NCI-H1436 (cell line): ENCODE measurements at places on chromosomes 5 and 9.

DNA sequence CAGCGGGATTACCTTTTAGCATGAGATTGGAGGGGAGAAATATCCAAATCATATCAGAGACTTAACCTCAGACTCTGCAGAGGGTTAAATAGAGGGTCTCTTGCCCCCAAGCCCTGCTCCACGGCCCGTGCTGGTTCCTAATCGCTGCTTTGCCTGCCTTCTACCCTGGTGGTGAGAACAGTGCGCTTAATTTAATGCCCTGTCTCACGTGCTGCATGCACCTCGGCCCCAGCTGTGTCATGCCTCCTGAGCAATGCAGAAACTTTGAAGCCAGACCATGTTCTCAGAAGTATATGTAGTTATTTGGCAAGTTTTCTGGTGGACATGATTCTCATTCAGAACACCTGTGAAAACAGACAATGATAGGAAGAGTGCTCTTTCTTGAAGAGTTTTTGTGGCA lies 1.4 kb downstream of the OTULIN start:
- no peak for DNase-seq

GRCh38 chr9:6194934-6195333 lies 20.7 kb upstream of the IL33 start:
- DNase-seq = no peak

- DNase-seq = no peak
Measured at GRCh38 chr5:119742311-119742710, 113.0 kb downstream of the FAM170A start.

GRCh38 chr5:76608833-76609232 lies 14.4 kb downstream of the F2RL2 start:
- DNase-seq = no peak

DNA sequence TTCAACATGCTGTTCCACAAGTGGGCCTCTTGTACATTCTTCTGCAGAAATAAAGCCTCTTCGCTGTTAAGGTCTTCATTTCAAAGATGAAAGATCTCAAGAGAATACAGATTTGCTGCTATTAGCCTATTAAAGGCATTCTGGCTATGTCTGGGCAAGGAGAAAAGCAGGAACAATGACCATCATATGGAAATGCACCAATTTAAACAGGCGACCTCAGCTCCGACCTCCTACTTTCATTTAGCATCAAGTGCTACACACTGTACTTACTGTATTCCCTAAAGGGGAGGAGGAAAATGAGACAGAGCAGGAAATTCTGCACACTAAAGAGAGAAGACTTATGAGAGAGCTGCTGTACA lies 64.8 kb downstream of the HABP4 start:
- no peak for DNase-seq

GRCh38 chr9:7216004-7216841 lies 458.4 kb downstream of the KDM4C start:
- no peak for DNase-seq

DNA sequence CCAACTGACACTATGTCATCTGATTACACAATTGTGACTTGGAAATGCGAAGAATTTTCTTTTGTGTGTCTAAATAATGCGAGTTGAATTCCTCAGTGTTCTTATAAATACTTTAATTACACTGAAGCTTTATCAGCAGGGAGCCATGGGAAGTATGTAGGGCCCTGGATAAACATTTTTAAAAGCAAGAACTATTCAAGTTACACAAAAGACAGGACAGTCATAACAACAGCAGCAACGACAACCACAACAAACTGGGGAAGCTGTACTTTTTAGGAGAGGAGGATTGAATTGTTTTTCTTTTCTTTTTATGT lies 250.3 kb upstream of the ZNF608 start:
- no peak for DNase-seq

DNA sequence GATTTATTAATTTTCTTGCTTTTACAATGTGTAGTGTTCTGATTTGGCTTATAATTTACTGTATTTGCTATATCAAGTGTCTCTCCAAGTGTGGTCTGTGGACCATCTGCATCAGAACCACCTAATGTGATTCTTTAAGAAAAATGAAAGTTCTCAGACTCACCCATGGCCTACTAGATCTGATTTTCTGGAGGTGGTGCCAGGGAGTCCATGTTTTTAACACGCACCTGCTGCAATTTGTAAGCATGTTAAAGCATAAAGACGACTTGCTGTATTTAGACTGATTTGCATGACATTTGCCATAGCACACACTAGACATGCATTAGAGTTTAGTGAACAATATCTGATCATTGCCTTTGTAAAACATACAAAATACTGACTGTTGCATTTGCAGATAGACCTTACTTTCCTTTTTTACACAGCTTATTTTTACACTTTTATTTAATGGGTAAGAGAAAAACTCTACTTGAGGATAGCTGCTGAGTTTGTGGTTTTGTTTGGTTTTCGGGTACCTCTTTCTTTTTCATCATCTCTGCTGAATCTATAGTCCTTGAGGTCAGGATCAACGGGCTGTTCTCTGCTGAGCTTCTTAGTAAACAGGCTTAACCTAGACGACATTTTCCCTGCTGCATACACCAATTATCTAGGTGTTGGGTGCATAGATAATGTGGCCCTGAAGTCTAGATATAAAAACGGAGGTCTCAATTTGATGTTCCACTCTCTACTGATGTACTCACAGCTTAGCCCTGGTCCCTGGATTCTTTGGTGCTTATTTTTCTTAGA lies 138.0 kb upstream of the ZNF366 start:
- DNase-seq = no peak

GRCh38 chr5:132773601-132774355 lies 3.3 kb downstream of the SEPTIN8 start:
- no peak for DNase-seq

DNA sequence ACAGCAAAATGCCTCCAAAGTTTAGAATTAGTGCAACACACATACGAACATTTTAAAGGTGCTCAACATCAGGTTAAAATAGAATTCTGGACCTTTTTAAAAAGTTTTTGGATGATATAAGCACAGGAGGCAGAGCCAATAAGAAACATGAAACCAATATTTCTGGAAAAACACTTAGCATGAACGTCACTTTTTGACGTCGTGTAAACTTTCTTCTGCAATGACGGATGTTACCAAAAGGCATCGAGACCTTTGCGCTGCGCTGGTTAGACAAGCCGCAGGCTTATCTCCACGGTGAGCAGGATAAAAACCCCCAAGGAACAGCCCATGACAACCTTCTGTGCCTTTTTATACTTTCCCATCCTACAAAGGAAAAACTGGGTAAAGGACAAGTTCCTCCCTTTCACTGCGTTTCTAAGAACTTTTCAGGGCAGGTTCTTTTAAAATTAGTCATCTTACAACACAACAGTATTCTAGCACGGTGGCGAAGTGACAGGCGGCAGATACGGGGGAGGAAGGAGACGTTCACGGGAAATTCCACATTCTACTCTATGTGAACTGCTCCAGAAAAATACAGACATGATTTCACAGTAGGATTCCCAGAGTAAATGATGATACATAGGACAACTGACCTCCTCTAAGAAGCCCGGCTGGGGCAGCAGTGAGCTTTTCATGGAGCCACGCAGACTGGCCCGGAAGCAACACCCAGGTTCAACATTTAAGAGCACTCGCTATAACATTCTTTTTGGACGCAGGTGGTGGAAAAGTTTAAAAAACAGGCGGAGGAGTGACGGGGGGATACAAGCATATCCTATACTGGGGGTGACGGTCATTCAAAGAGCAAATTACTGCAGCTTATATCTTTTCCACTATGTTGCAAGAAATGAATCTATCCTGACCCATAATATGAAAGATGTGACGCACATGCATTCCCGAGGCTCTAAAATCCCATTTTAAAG lies 52.4 kb downstream of the USP20 start:
- no peak for DNase-seq

- no peak for DNase-seq
Measured at GRCh38 chr9:36148311-36149051, 11.9 kb downstream of the GLIPR2 start.

DNA sequence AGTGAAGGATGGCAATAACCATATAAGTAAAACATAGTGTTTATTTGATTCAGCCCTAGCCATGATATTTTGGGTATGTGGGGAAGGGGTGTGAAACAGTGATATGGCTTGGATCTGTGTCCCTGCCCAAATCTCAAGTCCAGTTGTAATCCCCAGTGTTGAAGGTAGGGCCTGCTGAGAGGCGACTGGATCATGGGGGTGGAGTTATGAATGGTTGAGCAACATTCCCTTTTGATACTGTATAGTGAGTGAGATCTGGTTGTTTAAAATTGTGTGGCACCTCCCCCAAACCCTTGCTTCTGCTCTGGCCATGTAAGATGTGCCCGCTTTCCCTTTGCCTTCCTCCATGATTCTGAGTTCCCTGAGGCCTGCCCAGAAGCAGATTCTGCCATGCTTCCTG lies 1804.6 kb downstream of the MAT2B start:
- no peak for DNase-seq

- no peak for DNase-seq
Measured at GRCh38 chr5:167030500-167031120, 1260.8 kb upstream of the WWC1 start.

DNA sequence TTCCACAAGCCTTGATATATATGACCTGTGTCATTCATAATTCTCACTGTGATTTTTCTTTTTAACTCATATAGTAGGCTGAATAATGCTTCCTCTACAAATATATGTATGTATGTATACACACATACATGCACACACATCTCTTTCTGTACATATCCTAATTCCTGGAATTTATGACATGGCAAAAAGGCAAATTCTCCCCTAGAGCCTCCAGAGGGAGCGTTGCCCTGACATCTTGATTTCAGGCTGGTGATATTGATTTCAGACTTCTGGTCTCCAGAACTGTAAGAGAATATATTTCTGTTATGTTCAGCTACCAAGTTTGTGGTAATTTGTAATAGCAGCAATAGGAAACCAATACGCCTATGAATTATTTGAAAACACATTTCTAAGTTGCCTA lies 166.6 kb upstream of the GAS1 start:
- no peak for DNase-seq

DNA sequence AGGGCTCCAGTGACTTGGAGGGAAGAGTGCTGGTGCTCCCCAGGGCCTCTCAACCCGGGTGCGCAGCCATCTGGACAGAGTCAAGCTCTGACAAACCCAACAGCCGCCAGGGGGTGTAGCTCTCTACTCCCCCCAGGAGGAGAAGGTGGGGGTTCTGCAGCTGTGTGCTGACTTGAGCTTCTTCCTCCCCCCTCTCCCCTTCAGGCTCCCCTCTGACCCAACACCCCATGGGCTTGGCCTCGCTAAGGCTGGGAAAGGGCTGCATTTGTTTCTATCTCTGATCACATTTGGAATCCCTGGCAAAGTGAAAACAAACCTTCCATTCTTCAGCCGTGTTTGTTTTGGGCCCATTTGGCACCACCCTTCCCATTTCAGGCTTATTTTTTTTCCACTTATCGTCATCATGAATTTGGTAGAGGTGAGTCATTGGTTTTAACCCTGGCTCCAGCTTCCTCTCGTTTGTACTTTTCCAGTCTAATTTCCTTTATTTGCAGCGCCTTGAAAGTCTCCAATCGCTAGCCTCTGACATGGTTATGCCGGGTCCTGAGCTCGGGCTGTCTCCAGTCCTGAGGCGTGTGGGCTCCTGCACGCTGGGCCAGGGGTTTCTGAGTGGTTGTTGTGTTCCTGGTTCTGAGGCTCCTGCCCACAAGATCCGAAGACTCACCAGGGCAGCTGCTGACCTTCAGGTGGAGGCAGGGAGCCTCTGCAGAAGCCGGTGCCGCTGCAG lies 36.1 kb downstream of the DAP start:
- no peak for DNase-seq

DNA sequence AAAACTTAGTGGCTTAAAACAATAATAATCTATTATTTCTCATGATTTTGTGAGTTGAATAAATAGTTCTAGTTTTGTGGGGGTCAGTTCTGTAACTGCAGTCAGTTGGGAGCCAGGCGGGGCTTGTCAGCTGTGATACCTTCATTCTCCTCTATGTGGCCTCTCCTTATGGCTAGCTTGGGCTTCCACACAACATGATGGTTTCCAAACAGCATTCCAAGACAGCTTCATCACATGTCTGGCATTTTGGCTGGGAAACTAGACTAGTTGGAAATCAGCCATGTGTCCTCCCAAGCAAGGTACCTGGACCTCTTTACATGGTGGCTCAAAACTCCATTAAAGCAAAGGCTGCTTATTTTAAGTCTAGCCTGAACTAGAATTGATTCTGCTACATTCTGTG lies 61.4 kb upstream of the RANBP3L start:
- no peak for DNase-seq

GRCh38 chr9:116452634-116453033 lies 234.5 kb upstream of the TRIM32 start:
- no peak for DNase-seq

- DNase-seq = no peak
Measured at GRCh38 chr9:132525308-132526023, 56.9 kb upstream of the BARHL1 start.

DNA sequence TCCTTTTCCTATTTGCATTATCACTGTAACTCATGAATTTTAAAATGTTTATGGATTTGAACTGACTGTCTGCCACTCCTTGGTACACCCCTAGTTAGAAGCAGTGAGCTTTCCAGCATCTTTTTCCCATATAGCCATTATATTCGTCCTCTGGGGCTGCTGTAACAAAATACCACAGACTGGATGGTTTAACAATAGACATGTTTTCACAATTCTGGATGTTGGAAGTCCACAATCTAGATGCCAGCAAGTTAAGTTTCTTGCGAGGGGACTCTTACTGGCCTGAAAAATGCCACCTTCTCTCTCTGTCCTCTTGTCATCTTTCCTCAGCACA lies 530.0 kb downstream of the SEMA5A start:
- DNase-seq = no peak

DNA sequence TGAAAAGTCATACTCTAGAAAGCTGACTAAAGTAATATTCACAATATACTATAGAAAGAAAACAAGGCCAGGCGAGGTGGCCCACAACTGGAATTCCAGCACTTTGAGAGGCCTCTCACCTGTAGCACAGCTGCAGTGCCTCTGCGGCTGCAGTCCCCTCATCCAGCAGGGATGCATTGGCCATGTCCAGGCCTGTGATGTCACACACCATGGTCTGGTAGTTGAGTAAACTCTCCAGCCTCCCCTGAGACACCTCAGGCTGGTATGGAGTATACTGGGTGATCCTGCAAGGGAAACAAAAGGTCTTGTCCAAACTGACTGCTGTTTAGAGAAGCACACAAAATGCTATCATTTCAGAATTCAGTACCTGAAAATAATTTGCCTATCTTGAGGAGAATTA lies 35.5 kb downstream of the GLDC start:
- DNase-seq = no peak

- no peak for DNase-seq
Measured at GRCh38 chr9:31799953-31800609, 584.4 kb upstream of the ACO1 start.
